Neural progenitor cell (in vitro differentiated cells): ENCODE measurements at places on chromosomes 12 and 14.

DNA sequence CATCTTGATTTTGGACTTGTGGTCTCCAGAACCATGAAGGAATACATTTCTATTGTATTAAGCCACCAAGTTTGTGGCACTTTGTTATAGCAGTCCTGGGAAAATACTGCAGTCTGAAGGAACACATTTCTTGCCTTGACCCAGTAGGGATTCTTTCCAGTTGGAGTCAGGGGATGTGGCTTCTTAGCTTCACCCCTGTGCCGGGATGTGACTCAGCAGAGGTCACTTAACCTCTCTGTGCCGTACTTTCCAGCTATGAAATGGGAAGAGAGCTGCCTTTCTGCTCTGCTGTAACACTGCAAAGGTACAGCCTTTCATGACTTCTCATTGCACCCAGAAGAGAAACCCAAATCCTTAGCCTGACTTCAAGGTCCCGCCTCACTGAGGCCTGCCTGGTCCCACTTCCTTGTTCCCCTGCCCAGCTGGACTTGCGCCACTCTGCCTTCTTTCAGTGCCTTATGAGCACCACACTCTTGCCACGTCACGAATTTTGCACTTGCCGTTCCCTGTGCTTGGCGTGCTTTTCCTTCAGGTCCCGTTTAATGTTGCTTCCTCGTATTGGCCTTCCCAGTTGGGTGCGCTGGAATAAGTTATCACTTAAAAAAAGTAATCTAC is 24.2 kb downstream of the CHST11 start:
- no peak for DNase-seq

DNA sequence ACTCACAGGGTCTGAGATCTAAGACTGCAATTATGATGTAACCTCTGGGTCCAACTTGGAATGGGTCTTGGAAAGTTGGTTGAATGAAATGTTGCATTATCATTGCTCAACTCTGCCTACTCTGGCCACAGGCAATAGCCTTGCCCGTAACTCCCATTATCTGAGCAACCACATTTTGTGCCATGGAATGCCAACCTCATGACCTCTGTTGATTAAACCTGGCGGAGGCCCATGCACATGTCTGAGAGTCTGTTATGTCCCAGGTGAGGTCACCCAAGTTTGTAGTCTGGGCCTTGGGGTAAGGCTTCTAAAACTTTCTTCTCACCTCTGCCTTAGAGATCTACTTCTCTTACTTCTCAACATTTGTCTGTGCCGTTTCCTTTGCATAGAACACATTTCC is 140.9 kb downstream of the TBX5 start:
- DNase-seq: no peak

DNA sequence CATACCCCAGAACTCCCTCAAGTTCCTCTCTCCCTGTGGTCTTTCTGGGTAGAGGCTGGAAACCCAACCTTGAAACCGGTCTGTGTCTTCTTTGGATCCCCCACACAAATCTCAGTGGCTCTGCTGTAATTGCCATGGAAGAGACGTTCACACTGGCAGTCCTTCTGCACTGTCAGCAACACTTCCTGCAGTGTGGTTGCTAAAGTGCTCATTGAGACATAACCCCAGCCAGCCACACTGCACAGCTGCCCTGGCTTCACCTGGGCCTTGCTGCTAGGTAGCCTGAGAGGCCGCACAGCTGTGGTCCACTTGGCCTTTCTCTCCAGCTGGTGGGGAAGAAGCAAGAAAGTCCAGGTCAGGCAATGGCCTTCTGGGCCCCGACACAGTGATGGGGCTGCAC is 2.4 kb downstream of the GZMH start:
- no peak for DNase-seq

GRCh38 chr12:44574586-44574985 is 301.5 kb downstream of the NELL2 start:
- DNase-seq: no peak

DNA sequence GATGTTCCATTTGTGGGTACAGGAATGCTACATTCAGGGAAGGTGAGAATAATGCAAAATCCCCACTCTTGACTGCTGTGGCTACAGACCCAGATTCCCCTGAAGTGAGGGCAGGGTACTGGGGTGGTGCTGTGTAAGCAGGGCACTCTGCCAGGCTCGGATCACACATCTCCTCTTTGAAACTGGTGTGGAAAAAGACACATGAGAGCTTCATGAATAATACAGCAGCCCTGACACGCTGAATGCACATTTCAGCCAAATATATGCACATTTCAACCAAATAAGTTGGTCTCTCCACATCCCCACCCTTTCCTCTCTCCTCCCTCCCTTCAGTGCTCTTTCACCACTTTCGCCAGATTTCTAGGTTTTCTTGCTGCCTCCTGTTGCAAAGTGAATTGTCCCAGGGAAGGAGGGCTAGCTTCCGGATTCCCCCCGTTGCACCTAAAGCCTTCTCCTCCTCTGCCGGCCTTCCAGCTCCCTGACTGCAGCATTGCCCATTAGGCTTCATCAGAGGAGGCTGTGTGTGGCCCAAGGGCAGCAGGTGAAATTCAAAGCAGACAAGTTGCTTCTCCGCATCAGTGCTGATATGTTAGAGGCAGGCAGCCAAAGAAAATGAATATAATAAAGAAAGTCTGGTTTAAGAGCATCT is 118.2 kb upstream of the TMCC3 start:
- DNase-seq: no peak
